ENCODE measurements at places on chromosomes 6 and 20.
A peak's percentile ranks its signal among the peaks of the same experiment; 100 is the strongest.

DNA sequence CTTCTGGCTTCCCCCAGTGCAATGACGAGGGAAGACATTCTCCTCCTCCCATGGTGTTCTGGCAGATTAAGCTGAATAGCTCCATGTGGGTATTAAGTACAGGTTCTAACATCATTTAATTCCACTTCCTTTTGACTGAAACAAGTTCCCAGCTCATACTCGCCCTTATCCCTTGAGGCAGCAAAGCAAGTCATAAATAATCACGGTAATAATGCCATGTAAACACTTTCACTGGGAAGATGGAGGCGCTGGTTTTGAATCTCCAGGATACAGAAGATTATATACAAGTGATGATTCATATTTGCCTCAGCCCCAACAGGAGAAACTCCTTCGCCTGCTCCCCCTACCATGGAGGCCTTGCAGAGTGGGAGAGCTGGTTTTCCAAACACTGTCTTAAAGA lies 141.3 kb downstream of the PXDC1 start:
- peak; percentile 44 for DNase-seq

DNA sequence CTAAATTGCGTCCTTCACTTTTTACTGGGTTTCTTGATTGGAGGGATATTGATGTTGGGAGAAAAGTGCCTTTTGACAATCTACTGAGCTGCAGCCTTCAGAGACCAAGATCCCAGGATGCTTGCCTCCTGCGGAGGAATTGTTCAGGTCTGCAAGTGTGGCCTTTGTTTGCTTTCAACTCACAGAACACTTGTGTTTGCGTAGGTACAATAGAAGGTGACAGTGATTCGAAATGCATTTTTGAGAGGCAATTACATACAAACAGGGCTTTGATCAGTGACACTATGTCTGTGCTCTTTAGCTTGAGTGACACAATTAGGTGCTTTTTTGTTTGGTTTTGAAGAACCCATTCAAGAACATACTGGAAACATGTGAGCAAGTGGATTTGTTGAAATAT lies 600.6 kb downstream of the QKI start:
- no peak for DNase-seq

GRCh38 chr6:24357336-24358218 lies at the start of gene DCDC2:
Gene DCDC2 (minus strand): TSS chr6:24358059. CDS start chr6:24357750, 309 bp downstream.
- DNase-seq: peak; percentile 84

- no peak for DNase-seq
These were observed 436.7 kb downstream of the MEI4 start for GRCh38 chr6:78089531-78089930.

- no peak for DNase-seq
These were observed 7.0 kb downstream of the SYNGAP1 start for GRCh38 chr6:33426590-33427511.

GRCh38 chr20:24837781-24838450 lies 111.2 kb upstream of the CST7 start:
- DNase-seq: no peak

- DNase-seq: no peak
These were observed 13.7 kb upstream of the TMEM244 start for GRCh38 chr6:129874837-129875236.

DNA sequence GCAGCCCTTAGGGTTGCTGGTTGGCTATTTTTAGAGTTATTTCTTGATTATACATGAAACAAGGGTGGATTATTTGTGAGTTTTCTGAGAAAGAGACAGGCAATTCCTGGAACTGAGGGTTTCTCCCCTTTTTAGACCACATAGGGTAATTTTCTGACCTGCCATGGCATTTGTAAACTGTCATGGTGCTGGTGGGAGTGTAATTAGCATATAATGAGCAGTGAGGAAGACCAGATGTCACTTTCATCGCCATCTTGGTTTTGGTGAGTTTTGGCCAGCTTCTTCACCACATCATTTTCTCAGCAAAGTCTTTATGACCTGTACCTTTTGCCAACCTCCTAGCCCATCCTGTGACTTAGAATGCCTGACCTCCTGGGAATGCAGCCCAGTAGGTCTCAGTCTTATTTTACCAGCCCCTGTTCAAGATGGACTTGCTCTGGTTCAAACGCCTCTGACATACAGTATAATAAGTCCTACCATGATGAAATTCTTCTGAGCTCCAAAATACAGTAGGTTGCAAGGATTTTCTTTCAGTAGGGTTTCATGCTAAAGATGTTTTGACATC lies 117.1 kb downstream of the ISM1 start:
- DNase-seq: no peak

- no peak for DNase-seq
These were observed 5.1 kb downstream of the RREB1 start for GRCh38 chr6:7112741-7113313.

DNA sequence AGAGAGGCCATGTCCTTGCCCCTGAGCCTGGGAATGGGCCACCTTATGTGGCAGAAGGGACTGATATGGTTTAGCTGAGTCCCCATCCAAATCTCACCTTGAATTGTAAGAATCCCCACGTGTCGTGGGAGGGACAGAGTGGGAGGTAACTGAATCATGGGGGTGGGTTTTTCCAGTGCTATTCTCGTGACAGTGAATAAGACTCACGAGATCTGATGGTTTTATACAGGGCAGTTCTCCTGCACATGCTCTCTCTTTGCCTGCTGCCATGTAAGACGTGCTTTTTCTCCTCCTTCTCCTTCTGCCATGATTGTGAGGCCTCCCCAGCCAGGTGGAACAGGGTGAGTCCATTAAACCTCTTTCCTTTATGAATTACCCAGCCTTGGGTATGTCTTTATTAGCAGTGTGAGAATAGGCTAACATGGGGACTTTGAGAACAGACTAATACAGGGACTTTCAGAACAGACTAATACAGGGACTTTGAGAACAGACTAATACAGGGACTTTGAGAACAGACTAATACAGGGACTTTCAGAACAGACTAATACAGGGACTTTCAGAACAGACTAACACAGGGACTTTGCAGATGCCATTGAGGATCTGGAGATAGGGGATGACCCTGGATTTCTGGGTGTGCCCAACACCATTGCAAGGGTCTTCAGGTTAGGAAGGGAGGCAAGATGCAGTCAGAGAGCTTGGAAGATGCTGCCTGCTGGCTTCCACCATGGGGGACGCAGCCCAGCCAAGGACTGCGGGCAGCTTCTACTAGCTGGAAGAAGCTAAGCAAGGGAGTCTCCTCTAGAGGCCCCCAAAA lies 86.9 kb downstream of the RAMACL start:
- DNase-seq: no peak

GRCh38 chr6:140414966-140415620 lies 1040.6 kb upstream of the CITED2 start:
- no peak for DNase-seq

- DNase-seq: no peak
These were observed 428.8 kb upstream of the ARID1B start for GRCh38 chr6:156348424-156348823.

GRCh38 chr6:146335336-146335735 lies 208.3 kb upstream of the RAB32 start:
- no peak for DNase-seq

GRCh38 chr6:169159331-169159730 lies 94.3 kb downstream of the THBS2 start:
- no peak for DNase-seq

DNA sequence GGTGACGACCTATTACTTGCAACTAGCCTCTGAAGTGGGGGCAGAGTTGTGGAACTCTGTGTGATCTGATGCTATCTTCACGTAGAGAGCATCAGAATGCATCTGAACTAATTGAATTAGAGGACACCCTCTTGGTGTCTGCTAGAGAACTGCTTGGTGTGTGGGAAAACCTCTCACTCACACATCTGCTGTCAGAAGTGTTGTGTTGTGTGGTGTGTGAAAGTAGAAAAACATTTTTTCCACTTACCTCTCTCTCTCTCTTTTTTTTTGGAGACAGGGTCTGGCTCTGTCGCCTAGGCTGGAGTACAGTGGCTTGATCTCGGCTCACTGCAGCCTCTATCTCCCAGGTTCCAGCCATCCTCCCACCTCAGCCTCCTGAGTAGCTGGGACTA lies 90.0 kb downstream of the CHMP4B start:
- no peak for DNase-seq
